ENCODE measurements at places on chromosomes 7 and 10.

DNA sequence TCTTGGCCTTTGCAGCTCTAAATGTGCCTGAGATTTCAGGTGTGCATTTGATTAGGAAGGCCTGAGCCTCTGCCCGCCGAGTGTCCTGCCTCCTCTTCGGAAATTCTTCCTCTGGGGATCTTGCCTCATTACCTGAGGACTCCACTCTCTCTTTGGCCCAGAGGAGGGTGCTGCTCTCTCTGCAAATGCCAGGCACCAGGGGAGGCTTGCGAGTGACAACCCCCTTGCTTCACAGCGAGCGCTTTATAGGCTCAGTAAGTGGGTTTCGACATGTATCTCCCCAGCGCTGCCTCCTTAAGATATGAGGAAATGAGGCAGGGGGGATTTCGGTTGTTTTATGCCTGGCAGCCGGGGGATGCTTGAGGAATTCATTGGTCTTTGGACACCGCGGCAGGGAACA is 423.9 kb downstream of the GLRX3 start:
- no peak for DNase-seq

DNA sequence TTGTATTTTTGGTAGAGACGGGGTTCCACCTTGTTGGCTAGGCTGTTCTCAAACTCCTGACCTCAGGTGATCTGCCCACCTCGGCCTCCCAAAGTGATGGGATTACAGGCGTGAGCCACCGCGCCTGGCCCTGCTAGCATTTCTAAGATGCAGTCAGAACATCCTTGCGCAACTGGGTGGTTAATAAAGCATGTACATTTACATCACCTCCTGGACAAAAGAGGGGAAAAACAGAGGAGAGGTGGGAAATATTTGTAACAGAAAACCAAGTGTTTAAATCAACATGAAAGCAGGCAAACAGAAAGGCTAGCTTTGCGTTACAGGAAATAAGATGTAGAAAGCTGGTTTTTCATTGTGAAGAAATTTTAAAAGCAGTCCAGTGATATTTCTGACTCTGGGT is 220.9 kb upstream of the KMT2E start:
- DNase-seq = no peak

DNA sequence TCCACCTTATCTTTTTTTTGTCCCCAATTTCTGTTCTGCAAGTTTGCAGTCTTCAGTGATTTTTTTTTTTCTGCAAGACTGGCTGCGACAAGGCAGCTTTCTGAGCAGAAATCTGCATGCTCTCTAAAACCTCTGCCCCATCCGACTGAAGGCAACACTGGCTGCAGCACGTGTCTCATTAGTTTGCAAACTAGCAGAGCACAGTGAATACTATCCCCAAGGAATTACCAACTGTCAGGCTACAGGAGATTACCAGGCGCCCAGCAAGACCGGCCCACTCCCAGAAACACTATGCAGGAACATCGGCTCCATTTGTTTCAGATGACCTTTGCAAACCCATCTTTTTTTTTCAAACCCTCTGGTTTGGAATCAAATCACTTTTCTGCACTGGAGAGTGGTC is 538.8 kb downstream of the SORCS1 start:
- no peak for DNase-seq

GRCh38 chr10:33335801-33336581 is 1.5 kb upstream of the NRP1 start:
- peak; percentile 31 for DNase-seq
